ENCODE measurements at places on chromosomes 3 and 15.

GRCh38 chr15:33179874-33180273, 14.6 kb downstream of the FMN1 start:
- DNase-seq: no peak

DNA sequence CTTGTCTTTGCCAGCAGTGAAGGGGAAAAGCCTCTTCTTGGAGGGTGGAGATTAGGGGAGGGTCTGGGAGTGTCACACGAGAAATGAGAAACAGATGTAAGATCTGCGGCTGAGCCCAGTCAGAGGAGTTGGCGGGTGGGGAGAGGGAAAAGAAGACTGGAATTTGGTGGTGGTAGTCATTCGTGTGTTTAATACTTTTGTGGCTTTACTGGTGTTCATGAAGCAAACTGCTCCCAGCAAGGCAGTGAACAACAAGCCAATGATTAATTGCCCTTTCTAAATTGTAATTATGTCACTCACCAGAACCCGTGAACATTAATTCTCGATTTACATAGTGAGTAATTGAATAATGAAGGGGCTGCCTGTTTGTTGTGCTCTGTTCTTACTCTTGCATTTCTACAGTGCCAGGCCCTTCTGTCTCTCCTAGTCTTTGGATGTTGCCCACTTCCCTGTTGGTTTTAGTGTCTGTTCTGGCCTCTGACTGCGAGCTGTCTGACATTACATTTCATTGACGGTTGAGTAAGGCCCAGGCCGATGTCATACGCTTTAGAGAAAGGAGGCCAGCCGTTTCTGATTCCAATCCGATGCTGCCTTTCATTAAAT, 78.0 kb downstream of the CHCHD6 start:
- no peak for DNase-seq

GRCh38 chr3:99713440-99713839, 75.0 kb downstream of the COL8A1 start:
- no peak for DNase-seq

DNA sequence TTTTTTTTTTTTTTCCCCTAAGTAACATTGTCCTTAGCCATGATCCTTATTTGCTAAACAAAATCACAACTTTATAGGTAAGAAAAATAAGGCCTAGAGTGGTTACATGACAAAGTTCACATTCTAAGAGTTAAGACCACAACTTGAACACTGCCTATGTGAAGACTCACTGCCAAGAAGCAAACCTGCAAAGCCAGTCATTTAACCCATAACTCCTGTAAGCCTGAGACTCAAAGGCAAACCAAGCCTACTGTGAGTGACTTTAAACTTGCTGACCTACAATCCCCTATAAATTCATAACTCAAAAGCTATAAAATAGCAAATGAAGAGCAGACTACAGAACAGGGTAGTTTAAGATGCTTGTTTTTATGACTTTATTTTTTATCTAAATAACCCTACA, 12.9 kb upstream of the ANKRD28 start:
- no peak for DNase-seq

DNA sequence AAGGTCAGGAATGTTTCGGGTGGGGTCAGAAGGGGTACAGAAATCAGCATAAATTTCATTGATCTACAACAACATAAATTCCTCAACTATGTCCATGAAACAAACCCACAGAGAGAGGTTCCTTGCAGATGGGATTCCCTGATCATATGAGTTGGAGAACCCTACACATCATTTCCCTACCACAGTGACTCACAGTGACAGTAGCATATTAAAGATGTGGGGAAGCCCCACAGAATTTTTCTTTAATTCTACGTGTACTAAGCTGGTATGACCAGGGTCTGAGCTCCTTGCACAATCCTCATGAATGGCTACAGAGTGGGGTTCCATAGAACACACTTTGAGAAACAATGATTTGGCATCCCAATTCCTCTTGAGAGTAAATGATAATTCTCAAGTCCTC, 116.9 kb upstream of the RAD18 start:
- no peak for DNase-seq
